Natural killer cell (primary cell): ENCODE measurements at places on chromosomes 2 and 18.

- no peaks in the 10 kb centered on the region for H3K27me3 ChIP-seq
- H3K27ac ChIP-seq = no peak overlapping the region
- H3K4me1 ChIP-seq = no peaks in the 10 kb centered on the region
- H3K36me3 ChIP-seq = no peaks in the 10 kb centered on the region
- H3K4me3 ChIP-seq = no peak overlapping the region
Observed at GRCh38 chr18:7358989-7359726, 128.3 kb downstream of the LRRC30 start.

DNA sequence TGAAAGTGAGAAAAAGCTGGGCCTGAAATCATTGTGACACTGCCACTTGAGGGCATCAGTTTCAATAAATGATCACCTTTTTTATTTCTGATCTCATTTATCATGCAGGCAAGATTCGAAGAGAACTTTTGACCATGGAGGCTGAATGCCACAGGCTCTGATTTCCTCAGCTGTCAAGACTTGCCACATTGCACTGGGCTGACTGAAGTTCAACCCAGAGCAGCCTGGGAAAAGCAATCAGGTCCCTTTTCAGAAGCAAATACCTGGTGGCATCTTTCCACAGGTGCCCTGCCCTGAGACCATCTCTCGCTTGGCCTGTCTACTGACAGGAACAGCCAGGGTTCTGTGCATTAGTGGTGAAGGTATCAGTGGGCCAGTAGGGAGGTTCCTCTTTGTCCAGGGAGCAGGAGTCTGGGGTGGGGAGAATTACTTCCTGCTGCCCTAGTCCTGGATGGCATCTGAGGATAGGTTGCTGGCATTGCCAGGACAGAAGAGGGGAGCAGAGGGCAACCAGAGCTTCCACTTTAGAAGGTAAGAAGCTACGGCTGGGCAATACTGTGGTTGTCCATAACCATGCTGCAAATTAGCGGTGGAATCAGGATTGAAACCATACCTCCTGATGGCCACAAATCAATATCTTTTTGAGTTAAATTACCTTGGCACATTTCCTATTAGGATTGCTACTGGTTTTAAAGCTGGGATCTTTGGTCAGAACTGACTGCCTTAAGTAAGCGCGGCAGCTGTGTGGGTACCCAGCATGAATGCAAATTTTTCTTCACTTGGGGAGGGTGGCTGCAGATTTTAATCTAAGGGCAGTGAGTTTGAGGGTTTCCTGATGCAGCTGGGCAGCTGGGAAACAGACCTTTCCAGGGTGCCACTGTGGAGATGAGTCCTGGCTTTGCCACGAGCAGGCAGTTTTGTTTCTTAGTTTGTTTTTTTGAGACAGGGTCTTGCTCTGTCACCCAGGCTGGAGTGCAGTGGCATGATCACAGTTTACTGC lies 394.5 kb downstream of the ALK start:
- H3K4me3 ChIP-seq = no peak overlapping the region
- H3K4me1 ChIP-seq = no peaks in the 10 kb centered on the region
- no peak for DNase-seq
- H3K27me3 ChIP-seq = no peaks in the 10 kb centered on the region

DNA sequence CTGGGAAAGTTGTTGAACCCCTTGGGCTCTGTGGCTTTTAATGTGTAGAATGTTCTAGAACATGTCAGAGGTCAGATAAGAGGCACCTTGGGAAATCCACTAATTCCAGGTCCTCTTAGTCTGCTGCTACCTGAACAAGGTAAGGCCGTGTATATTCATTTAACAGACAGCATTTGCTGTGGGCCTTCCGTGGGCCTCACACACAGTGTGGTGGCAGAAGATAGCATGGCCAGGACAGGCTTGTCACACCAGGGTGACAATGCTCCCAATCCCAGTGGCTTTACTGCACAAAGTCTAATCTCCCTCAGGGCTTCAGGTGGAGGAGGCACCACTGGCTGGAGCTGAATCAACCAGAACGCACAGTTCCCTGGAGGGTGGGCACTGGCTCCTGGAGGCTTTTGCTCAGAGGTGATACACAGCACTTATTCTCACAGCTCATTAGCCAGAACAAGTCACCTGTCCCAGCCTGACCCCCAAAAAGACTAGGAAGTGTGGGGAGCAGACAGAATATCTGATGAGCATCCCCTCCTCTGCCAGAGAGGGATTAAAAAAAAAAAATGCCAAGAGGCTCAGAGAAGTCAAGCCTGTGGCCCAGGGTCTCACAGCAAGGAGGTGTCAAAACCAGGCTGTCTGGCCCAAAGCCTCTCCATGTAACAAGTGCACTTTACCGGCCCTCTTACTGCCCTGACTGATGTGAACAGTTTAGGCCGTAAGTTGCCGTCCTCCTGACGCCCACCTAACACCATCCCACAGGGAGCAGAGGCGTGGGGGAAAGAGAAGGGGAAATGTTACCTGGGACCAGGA lies 216.9 kb upstream of the RAB6C start:
- peaks cover 8% of the 10 kb centered on the region for H3K4me1 ChIP-seq
- DNase-seq = no peak
- H3K27ac ChIP-seq = no peak overlapping the region
- H3K4me3 ChIP-seq = no peak overlapping the region
- no peaks in the 10 kb centered on the region for H3K36me3 ChIP-seq
- no peaks in the 10 kb centered on the region for H3K27me3 ChIP-seq

GRCh38 chr2:172462849-172463381 lies 35.5 kb downstream of the ITGA6 start:
- peaks cover 40% of the 10 kb centered on the region for H3K4me1 ChIP-seq
- H3K4me3 ChIP-seq = no peak overlapping the region
- no peaks in the 10 kb centered on the region for H3K27me3 ChIP-seq
- no peak for DNase-seq
- H3K27ac ChIP-seq = peak overlapping the region; percentile 59
- peaks cover 3% of the 10 kb centered on the region for H3K36me3 ChIP-seq

GRCh38 chr2:55056024-55056521 lies 5.8 kb upstream of the RTN4 start:
- H3K4me3 ChIP-seq = no peak overlapping the region
- H3K4me1 ChIP-seq = peaks cover 5% of the 10 kb centered on the region
- no peaks in the 10 kb centered on the region for H3K36me3 ChIP-seq
- no peak for DNase-seq
- H3K27me3 ChIP-seq = no peaks in the 10 kb centered on the region
